ENCODE measurements at places on chromosomes 7 and 10.

DNA sequence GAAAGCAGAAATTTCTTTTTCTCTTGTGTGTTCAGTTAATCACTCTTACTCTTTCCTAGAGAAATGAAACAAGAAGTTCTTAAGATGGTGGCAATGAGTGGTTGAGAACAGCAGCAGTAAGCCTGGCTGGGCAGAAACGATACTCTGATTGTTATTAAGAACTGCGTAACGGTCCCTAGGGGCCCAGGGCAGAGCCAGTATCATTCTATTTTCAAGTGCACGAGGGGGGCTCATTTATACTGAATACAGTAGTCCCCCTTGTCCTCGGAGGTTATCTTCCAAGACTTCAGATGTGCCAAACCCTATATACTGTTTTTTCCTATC is 64.9 kb downstream of the EEPD1 start:
- DNase-seq, result no peak

DNA sequence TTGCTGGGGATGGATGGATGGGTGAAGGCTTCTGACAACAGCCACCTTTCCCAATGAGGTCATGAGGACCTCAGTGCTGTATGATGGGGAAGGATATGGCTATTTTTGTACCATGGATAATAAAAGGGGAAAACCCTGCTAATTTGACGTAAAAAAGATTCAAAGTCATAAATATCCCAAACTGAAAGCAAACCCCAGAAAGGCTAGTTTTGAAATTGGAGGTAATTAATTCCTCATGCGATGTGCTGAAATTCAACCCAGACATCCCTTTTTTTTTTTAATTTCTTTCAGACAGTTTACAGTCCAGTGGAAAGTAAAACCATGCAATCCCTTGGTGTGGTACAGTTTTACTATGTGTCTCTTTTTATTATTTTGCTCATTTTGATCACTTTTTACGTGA is 254.5 kb upstream of the BMPER start:
- no peak for DNase-seq

DNA sequence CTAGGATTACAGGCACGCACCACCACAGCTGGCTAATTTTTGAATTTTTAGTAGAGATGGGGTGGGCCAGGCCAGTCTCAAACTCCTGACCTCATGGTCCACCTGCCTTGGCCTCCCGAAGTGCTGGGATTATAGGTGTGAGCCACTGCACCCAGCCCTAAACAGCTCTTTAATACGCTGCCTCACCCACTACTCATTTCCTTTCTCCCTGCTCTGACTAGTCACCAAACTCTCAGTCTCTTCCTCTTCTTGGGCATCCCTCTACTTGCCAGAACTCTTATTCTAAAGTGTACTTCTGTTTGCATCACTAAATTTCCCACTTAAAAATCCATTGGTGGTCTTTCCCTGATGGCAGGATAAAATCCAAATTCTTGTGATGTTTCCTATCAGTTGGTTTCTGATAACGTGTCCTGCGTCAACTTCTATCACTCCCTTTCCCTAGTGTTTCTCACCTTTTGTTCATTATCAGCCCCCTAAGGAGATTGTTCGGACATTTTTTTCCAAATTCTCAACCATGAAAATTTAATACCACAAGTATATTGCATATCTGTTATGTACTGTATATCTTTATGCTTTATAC is 124.7 kb downstream of the CUBN start:
- no peak for DNase-seq

DNA sequence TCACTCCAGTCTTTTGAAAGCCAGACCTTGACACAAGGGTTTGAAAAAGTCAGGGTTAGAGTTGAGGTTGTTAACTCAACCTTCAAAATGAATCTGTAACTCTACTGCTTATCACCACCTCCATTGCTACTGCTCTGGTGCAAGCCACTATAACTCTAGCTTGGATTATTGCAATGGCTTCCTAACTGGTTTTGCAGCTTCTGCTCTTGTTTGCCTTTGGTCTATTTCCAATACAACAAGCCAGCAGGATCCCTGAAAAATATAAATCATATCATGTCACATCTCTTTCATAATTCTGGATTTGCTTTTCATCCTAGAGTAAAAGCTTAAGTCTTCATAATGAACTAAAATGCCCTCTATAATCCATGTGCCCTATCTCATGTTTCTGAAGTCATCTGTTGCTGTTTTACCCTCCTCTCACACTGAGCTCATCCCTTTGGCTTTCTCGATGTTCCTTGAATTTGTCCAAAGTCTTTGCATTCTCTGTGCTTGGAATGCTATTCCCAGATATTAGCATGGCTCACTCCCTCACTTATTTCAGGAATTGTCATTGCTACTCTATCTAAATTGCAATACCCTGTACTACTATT is 10.9 kb downstream of the TAS2R60 start:
- no peak for DNase-seq

DNA sequence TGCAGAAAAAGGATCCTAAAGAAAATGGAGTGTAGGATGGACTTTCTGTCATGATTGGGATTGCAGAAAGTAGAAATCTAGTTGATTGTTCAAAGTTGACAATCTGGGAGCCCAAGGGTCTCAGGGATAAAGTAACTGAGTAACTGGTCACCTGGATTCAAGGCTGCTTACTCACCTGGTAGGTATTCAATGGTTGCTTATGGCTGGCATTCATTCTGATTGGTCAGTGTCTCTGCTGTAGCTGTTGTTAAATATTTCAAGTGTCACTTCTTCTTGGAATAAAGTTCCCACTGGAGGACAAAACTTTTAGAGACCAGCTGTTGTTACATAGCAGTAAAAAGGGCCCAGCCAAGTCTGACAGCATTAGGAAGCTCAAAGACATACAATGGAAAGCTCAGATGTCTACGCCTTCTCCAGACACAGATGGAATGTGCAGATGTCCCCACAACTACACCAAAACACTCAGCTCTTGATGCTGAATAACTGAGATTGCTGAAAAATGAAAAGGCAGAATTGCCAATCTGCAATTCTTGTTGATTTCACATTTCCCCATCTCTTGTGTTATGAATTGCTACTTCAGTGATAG is 106.9 kb downstream of the ZNF467 start:
- no peak for DNase-seq

GRCh38 chr10:93190372-93190771 is 116.7 kb downstream of the CYP26A1 start:
- no peak for DNase-seq

GRCh38 chr10:114392112-114392835 is 12.0 kb downstream of the AFAP1L2 start:
- no peak for DNase-seq

DNA sequence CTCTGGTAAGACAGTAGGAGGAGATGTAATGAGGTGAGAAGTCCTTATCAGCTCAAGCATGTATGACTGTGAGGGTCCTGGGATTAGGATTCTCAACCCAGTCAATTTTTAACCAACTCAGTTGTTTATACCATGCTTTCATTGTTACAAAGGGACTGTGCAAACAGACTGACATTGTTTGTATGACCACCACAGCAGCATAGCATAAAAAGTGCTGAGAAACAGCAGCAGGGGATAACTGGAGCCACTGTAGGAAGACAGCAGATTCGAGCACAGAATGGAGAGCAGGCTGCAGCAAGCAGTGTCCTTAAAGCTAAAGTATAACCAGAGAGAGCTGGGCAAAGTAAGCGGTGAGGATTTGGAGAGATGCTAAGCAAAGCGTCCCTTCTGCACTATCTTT is 829.5 kb downstream of the REEP3 start:
- DNase-seq, result no peak

- no peak for DNase-seq
These were observed 75.0 kb upstream of the JCAD start for GRCh38 chr10:30134171-30134945.

DNA sequence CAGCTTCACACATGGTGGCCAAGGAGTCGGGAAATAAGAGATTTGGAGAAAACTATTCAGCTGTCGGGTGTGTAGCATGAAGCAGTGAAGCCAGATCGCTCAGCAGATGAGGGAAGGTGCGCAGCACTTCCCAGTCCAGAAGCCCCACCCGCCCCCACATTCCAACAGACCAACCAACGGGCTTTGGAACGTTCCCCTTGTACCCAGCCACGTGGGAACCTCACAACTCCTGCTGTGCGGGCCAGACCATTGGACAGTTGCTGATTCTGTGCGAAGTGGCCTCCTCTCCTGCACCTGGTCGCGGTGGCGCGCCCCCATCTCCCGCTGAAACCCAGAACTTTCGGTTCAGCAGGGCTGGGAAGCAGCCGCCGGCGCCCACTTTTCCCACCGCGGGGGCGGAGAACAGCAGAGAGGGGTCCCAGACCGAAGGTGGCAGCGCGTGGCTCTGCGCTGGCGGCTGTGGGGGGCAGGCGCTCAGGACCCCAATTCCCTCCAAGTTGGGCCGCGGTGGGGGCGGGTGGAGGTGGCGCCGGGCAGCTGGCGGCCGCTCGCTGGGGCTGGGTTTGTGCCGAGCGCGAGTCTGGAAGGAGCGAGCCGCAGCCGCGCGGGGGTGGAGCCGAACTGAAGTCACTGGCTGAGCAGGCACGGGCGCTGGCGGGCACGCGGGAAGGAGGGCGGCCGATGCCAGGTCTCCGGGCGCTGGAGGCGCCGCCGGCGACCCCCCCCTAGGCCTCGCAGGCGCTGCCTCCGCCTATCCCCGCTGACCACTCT is 1301.5 kb upstream of the SORCS1 start:
- no peak for DNase-seq

- DNase-seq, result no peak
These were observed 12.6 kb upstream of the ARL4A start for GRCh38 chr7:12674861-12675260.

DNA sequence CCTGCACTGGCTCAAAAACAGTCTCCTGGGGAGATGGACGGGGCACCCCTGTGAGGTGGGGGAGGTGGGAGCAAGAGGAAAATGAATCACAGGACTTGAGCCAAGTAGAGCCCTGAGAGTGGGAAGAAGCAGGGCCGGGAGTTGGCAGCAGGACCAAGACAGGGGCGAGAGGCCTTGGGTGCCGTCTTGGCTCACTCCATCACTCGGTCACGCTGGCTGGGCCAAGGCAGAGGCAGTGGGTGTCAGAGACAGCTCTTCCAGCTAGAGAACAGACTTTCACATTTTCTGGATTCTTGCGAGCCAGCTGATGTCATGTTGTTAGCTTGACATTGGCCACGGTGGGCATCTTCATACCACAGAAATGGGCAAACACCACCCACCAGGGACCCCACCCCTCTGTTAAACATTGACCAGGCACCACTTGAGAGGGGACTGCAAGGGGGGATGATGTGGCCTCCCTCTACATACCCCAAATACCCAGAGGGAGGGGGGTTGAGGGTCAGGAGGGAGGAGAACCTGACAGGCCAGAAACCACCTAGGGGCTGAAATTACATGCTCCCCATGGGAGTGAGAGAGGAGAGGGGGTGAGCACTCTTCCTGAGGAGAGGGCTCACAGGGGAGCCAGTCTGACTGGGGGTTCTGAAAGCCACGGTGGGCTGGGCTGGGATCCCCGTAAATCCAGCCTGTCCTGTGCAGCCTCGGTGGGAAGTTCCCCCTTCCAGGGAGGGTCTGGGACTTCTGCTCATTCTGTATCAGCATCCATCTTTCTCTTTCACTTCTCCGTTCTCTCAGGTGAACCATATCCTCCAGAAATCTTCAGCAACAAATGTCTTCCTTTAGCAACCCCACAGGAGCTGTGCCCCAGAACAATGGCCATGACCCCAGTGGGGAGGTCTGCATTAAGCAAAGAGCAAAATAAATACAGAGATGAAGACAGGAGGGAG is 19.6 kb downstream of the CAMK2B start:
- DNase-seq, result no peak

DNA sequence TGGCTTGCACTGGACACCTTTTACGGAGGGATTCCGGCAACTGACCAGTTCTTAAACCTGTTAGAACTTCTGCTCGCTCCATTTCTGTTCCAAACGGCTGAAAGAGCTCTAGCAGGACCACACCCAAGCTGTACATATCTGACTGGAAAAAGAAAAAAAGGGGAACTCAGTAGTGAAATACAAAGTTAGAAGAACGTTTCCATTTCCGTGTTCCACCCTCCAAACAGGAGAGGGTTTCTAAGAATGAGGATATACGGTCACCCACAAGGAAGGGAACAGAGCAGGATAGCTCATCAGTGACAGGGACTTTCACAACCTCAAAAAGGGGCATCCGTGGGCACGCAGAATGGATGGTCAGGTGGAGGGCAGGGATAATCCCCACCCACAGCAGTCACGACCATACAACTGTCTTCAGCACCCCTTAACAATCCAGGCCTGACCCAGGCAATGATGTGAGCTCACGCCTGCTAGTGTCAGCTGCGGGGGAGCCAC is 4.3 kb upstream of the ANKRD61 start:
- DNase-seq, result no peak

DNA sequence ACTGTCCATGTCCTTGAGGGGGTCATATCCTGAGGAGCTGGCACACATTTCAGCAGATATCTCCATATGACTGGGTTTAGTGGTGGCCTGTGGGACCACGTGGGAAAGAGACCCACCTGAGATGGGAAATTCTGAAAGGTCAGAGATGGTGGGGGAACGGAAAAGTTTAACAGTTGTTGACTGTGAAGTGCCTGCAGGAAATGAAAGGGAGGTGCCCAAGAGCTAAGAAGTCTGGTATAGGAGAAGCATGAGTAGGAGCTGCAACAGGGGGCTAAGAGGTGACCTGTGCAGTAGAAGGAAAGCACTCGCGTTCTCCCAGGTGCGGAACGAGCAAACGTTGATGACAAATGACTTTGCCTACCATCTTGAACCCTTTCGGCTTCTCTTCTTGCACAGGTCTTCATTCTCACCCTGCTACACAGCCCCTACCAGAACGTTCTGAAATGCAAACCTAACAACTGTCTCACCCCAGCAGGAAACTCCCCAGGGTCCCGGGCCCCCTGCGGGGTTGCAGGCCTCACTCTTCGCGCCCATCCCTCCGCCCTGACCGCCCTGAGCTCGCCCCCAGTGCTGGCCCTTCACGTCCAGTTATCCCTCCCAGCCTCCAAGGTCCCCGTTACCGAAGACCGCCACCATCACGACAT is 9.8 kb upstream of the FXYD4 start:
- DNase-seq, result no peak

- no peak for DNase-seq
These were observed 4.4 kb upstream of the EN2 start for GRCh38 chr7:155453296-155454182.

DNA sequence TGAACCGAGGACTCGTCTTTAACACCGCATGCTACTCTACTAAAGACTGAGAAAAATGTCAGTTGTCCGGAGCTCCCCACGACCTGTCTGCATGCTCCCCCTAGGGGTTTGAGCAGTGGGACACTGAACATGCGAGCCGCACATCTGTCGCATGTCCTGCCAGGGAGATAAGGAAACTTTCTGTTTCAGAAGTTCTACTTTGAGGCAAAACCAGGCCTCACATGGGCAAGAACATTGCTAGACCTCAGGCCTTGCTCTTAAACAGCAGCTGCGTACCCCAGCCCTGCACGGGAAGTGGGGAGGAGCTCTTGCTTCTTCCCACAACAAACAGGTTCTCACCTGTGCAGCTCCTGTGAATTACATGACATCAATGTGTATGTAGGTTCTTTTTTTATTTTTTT is 30.3 kb upstream of the HERPUD2 start:
- no peak for DNase-seq

GRCh38 chr10:116183733-116184511 is 89.1 kb downstream of the GFRA1 start:
- DNase-seq, result no peak
